ENCODE measurements at places on chromosomes 13 and 19.

DNA sequence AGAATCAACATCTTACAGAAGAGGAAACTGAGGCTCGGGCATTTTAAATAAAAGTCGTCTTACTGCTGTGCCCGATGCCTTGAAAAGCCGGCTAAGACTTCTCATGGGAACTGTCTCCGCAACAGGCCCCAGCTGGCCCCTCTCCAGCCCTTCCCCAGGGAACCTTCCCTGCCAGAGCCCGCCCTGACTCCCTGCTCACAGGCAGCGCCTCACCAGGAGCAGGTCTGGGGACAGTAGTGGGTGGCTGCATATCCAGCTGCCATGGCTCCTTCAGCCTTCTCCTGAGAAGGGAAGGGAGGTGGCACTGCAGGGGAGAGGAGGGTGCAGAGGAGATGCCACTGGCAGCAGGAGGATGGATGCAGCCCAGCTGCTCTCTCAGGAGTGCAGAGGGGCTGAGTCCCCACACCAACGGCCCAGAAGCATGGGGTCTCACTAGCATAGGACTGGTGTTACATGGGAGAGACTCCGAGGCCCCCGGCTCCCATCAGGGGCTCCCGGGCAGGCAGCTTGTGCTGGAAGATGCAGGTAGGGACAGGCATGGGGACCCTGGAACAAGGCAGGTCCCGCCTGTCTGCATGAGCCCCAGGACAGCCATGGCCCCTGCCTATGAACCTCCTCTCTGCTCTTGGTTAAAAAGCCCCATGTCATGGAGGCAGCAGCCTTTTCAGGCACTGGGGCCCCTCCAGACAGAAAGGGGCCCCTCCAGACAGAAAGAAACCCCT, 216.4 kb upstream of the SGCG start:
- DNase-seq, result no peak

GRCh38 chr13:52894413-52894812, 46.0 kb upstream of the PCDH8 start:
- DNase-seq, result no peak

GRCh38 chr13:85503797-85504196, 295.4 kb downstream of the SLITRK6 start:
- DNase-seq, result no peak

DNA sequence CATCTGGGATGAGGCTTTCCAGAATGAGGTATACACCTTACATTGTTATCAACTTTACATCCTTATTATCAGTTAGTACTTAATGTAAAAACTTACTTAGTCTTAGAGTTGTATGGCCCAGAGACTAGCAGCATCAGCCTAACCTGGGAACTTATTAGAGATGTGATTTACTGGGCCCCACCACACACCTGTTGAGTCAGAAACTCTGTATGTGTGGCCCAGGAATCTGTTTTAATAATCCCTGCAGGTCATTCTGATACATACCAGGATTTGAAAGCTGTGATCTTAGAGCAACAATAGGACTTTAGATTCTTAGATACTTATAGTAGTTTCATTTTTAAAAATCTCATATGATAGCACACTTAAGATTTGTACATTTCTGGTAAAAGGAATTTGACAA, 17.4 kb downstream of the FNDC3A start:
- no peak for DNase-seq

DNA sequence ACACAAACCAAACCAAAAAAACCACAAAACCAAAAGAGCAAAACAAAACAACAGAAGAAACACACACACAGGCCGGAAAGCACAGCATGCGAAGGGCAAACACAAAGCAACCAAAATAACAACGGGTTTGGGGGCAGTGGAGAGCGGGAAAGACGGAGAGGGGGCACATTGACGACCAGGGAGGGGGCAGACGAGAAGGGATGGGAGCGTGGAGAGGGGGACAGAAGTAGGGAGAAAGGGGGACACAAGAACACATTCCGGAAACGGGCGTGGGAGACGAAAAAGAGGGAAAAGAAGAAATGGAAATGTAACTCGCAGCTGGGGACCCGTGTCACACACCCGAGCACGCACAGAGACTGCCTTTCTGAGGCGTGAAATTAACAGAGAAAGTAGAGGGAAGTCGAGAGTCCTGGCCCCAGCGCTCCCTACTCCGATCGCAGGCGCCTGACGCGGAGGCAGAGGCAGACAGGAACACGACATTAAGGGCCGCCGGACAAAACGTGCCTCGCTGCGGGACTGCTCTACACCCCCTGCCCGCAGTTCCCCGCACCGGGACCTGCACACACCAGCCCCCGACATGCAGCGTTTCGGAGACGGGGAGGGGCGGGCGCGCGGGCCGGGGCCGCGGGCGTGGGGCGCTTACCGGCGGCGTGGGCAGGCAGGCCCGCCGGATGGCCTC, 652 bp downstream of the POU4F1 start:
- DNase-seq, result no peak

DNA sequence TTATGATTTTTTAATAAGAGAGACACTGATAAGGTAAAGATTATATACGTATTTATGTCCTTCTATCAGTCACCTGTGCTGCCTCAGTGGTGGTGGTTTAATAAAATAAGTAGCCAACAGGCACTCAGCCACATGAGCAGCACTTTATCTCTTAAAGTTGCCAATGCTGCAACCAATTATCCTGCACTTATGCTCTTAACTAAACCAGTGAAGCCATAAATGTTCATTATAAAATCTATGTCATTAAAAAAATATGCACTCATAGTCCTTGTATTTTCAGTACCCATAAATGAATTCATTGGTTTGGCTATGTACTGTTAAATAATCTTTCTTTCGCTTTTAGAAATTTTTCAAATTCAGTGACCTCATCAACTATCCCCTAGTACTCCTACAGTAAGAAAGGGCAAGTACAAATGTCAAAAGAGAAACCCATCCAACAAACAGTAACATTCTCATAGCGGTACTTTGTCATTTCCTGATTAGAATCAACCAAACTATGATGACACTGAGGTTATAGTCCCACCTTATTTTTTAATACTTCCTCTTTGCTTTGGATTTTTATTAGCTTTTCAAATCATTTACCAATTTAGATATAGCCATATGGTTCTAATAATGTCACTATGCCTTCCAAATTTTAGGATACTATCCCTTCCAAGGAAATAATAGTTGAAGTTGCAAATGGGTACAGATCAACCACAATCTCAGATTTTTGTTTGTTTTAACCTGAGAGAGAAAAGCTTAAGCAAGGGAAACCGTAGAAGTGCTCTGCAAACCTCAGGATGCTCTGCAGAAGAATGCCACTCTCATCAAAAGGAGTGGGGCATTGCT, 190.9 kb downstream of the KLF12 start:
- DNase-seq, result no peak

- no peak for DNase-seq
These were observed 16.0 kb downstream of the KCNC3 start for GRCh38 chr19:50312967-50313811.

All from stimulated activated CD4-positive, alpha-beta T cell treated with anti-CD3 and anti-CD28 coated beads, Interleukin-4, amount 100 ng/mL, for 24 hours (primary cell).